ENCODE measurements at places on chromosomes 16 and 17.

- DNase-seq: no peak
Observed at GRCh38 chr16:1758923-1759322, 12.4 kb downstream of the NME3 start.

GRCh38 chr16:88355389-88356123 lies 27.2 kb upstream of the ZNF469 start:
- no peak for DNase-seq

- peak; percentile 82 for DNase-seq
Observed at GRCh38 chr17:8226536-8227237, 16.3 kb upstream of the AURKB start.

GRCh38 chr16:11106726-11107125 lies 149.3 kb downstream of the SOCS1 start:
- no peak for DNase-seq

DNA sequence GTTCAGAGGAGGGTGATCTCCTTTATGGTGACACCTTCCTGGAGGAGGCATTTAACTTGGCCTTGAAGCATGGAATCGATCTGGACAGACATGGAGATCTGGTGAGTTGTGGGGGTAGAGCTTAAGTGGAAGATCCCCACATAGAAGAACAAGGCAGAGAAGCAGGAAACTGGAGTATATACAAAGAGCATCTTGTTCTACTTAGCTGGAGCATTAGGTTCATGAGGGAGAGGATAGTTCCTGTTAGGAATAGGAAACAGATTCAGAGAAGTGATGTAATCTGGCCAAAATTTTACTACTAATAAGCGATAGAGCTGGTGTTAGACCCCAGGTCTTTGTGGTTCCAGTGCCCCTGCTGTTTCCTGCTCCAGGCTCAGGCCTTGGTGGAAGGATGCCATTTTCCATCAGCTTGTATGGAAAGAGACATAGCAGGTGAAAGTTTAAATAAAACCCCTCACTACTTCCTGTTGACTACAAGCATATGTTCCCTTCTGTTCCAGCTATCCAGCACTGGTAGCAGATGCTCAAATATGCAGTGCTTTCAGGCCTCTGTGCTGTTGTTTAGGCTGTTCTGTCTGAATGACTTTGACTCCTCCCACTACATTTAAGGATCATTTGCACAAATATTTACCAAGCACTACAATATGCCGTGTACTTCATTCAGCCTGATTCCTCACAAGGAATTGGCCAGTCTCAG lies 9.4 kb downstream of the RPAIN start:
- DNase-seq: no peak

- DNase-seq: peak; percentile 83
Observed at GRCh38 chr17:78748730-78749317, 33.2 kb downstream of the CYTH1 start.

DNA sequence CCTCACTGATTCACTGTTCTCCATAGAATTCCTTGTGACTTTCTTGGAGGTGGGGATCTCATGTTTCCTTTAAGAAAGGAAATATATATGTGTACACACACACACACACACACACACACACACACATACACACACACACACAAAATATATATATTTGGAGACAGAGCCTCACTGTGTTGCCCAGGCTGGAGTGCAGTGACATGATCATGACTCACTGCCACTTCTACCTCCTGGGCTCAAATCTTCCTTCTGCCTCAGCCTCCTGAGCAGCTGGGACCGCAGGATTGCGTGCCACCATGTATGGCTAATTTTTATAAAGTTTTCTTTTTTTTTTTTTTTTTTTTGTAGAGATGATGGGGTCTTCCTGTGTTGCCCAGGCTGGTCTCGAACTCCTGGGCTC lies 45.9 kb downstream of the CDH13 start:
- DNase-seq: no peak

- DNase-seq: no peak
Observed at GRCh38 chr17:55285340-55286301, 20.9 kb downstream of the HLF start.

DNA sequence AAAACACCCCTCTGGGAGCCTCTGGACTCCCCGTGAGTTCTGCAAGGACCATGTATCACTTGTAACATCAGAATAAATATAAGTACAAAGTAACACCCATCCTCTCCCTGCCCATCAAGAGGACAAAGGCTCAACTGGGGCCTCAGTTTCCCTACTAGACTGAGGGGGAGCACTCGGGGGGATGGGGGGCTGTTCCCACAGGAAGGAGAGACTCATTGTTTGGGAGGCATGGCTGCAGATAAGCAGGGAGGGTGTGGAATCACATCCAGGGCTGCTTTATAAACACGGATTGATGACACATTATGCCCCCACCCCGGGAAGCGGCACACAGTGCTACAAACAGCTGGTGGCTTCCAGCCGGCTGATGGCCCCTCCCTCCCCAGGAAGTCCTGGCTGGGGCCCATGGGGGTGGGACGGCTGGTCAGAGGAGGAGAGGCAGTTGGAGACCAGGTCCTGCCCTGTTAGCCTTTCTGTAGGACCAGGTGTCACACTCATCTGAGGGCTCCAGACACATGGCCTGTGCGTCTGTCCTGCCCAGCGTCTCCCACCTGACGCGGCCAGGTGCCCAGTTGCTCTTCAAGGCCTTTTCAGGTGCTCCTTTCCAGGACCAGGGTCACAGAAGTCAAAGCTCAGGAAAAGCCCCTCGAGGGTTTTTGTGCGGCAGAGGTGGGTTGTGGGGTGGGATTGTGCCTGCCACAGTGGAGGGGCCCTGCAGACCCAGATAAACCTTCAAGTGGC lies 1.3 kb upstream of the MPG start:
- no peak for DNase-seq

DNA sequence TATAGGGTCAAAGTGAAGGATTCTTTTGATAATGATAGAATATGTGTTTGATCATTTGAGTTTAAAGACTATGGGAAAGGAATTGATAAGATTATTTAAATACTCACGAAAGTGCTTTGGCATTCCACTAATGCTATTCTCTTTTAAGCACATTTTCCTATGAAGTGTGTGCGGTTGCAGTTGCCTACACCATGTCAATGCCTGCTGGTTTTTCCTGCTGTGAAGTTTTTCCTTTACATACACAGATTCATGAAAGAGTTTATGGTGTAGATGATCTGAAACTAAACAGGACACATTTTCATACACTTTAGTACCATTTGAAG lies 78.7 kb downstream of the VMP1 start:
- no peak for DNase-seq
